ENCODE measurements at places on chromosomes 1 and 21. TPM values are rescaled to one million over a fixed set of nuclear protein-coding genes. Genes with fewer than 3 reads are reported as not detected.

DNA sequence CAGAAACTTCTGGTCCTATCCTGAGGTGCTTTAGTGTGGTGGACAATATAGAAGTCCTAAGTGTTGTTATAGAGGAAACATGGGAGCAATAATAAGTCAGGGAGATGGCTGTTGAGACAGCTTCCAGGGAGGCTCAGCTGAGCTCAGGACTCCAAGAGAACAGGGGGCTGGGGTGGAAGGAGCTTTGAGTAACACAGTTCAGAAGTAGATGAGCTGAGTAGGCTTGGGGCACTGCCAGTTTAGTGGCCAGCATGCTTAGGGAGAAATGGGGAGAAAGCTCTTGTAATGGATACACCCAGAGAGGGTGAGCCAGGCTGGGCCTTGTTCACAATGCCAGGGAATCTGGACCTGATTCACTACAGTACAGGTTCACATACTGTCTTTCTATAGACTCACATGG lies 201.6 kb downstream of the DAB1 start:
- DNase-seq: no peak

- no peak for DNase-seq
These were observed 5.1 kb downstream of the FHAD1 start for GRCh38 chr1:15251857-15252835.

DNA sequence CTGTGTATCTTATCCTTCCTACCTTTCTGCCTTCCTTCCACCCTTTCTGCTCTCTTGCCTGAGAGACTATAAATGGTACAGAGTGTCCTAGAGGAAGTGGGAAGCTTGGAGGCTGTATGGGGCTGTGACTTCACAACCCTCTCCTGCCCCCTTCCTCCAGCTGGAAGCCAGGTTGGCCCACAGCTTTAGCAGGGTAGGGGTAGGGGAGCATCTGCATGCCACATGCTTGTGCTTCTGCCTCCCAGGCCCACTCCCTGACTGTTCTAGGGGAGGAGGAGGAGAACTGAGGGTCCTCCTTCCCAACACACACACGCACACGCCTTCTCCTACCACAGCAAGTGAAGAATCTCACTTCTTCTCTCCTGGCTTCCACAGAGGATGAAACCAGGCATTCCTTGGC lies 3.9 kb upstream of the SLC27A3 start:
- DNase-seq: no peak

- DNase-seq: no peak
These were observed 1.9 kb upstream of the HIVEP3 start for GRCh38 chr1:41920658-41921057.

DNA sequence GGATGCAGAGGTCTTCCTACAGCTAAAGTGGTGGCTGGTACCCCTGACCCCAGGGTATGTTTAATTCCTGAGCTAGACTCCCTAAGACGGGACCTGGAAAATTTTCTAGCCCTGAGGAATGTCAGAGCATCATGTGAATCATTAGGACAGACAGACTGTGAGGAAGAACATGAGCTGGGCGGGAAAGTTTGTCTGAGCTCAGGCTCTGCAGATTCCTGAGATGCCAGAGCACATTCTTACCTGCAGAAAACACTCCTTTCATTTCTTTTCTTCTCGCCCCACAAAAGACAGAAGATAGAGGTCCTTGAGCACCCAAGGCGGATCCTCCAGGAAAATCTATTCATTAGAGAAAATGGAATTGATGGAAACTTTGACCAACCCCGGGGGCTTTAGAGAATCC lies 6.5 kb downstream of the CAPN2 start:
- no peak for DNase-seq

- DNase-seq: no peak
These were observed 472.1 kb downstream of the PTPRU start for GRCh38 chr1:29708381-29708780.

DNA sequence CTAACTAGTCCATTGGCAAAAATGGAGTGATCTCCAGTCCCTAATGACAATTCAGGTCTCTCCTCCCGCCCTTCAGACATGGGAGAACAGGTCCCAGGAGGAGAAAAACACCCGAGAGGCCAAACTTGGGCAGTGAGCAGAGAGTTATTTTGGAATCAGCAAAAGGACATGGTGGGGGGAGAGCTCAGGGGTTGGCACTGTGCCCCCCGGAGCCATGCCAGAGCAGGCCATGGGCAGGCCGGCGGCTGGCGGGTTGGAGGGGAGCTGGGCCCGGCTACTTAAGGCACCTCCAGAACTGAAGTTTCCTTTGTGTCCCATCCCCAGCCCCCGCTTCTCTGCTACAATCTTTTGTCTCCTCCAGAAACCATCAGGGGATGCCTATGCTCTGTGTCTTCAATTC lies 7.1 kb downstream of the LGR6 start:
- DNase-seq: no peak

DNA sequence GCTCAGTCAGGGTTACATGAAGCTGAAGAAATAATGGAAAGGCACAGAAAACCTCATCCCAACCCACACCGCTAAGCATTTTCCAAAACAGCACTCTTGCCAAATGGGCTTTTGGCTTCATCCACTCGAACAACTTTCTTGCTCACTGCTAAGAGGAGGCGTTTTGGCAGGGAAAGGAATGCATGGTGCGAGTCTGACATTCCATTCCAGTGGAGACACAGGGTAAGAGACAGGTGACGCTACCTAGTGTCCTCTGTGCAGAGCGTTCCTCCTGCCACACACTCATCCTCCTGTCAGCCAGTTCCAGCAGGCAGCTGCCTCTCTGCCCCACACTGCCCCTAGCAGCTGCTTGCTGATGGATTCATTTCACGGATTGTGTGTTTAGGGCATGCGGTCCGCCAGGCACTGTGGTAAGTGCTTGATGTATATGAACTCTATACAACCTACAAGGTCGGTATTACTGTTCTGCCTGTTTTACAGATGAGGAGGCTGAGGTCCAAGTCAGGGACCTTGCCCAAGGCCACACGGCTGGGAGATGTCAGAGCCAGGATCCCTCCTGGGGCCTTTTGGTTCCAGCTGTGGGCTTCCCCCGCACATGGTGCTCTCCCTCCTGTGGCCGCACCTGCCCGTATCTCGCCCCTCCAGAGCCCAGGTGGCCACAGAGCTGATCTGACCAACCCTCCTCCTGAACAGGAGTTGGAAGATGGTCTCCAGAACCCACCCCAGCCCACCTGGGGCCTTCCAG lies 25.7 kb upstream of the BACE2 start:
- DNase-seq: no peak

DNA sequence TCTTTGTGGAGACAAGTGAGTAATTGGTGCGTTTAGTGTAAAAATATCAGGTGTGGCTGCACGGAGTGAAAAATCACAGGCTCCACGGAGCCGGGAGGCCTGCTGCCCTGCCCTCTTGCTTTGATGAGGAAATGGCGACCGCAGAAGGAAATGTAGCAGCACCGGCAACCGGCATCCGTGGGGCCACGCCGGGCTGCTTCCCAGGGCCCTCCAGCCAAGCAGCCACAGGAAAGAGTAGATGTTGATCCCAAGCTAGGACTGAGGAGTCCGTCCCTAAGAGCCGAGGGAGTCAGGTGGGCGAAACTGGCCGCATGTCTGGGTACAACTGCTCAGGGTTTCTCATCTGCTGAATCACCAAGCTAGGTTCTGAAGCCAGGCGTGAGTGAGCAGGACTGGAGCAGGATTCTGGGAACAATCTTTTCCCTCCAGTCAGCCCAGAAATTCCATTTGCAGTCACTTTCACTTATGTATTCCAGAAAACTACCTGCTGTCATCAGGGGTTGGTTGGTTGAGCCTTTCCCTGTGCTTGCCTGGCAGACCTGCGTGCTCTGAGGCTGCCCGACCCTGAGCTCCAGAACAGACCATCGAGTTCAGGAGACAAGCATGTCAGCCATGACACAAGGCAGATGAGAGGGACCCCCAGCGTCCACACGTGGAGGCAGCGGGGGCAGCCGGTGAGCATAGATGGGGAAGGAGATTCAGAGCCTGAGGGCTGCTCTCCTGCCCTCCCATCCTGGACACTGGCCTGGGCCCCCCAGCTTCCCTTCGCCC lies 5.8 kb upstream of the ITGB2 start:
- DNase-seq: no peak

- no peak for DNase-seq
These were observed 18.0 kb upstream of the ST3GAL3 start for GRCh38 chr1:43689289-43689688.

GRCh38 chr1:21115098-21115760 lies 61.5 kb downstream of the EIF4G3 start:
- no peak for DNase-seq

GRCh38 chr1:93549131-93549530 lies 101.2 kb downstream of the FNBP1L start:
- no peak for DNase-seq

GRCh38 chr1:147549526-147549925 lies 8.2 kb downstream of the BCL9 start:
- no peak for DNase-seq

DNA sequence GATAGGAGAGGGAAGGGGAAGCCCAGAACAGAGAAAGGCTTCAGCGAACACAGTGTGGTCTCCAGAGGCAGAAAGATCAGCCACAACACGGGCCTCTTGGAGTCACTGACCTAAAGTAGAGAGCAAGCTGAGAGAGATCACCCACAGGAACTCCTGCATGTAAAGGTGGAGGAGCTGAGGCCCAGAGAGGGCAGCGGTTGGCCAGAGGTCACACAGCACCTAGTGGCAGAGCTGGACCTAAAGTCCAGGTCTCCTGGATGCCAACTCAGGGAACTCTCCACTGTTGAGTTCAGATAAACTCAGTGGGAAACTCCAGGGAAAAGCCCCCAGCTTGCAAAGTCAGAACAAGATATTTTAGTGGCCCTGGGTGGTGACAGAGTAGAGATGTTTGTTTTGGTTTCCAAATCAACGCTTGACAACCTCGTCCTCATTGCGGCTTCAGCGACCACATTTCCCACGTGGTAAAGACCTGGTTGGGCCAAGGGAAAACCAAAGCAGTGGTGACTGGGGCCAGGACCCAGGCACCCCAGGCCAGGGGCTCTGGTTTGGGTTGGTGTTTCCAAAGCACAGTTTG lies 4.6 kb downstream of the IFFO2 start:
- DNase-seq: no peak

The GBP4 gene
- 7.4 TPM for total RNA-seq

The CLDN17 gene
- 0.83 TPM for total RNA-seq

The MYOG gene
- total RNA-seq: not detected

The CASQ1 gene
- not detected for total RNA-seq

The ARHGEF16 gene
- total RNA-seq: 8.4 TPM

The GBP5 gene
- total RNA-seq: 6.4 TPM
